ENCODE measurements at places on chromosomes 7 and 10.

GRCh38 chr10:11705722-11706121 lies 36.5 kb upstream of the ECHDC3 start:
- DNase-seq: no peak

DNA sequence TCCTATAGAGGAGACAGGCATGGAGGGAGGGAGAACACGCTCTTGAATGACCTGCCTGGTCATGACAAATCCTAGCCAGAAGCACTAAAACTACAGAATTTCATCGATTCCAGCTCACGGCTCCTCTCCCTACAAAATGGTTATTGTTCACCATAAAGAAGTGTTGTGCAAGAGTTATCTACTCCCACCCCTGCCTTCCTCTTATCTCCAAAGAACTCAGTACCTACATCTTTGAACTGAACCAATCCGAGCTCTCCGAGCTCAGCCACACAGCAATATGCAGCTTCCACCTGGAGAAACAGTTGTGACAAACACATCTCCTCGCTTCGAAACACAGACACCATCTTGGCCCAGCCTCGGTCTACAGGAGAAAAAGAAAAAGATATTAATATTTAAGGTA lies 26.9 kb upstream of the TMEM213 start:
- no peak for DNase-seq

GRCh38 chr7:24578052-24578451 lies 4.8 kb downstream of the PALS2 start:
- no peak for DNase-seq

DNA sequence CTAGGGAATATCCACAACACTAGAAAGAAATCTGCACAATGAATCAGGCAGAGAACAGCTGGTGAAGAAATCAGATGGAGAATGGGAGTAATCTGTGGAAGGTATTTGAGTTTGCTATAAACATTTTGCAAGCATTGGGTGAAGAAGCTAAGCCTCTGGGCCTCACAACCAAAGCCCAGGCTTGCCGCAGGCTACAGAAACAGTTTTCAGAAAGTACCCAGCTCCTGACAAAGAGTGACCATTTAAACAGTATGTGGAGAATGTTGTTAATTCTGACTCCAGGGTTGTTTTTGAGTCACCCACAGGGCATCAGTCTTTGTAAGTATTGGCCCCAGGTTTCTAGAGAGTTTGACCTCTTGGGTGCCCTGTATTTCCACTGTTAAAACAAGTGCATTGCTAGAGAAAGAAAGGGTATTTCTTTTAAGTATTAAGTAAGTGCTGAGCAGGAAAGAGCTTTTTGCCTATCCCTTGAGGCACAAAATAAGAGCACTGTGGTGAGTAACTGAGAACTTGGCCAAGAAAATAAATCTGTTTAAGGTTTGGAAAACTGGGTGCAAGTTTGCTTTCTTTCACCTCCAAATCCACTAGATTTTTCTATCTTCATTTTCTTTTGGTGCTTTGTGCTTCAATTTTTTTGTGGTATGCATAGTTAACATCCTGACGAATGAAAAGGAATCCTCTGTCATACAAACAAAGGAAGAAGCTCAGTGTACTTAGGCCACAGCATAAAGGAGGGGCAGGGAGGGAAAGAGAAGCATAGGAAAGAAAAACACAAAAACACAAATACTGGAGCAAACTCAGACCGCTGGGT lies 691.8 kb downstream of the SUGCT start:
- no peak for DNase-seq

DNA sequence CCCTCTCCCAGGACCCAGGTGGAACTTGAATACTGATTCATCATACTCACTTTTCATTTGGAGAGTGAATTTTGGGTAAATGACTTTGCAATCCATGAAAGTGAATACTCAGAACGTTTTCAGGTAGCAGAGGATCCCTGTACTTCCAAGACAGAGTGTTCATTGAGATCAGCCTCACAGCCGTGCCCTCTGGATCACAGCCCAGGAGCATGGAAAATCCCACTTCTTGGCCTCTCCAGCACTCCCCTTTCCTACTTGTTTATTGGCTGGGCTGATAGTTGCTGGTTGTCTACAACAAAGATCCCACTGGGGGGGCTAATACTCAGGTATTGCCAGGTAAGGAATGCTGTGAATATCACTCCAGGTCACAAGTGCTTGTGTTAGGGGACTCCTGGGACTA lies 5.9 kb downstream of the GCK start:
- no peak for DNase-seq

All from left lobe of liver (tissue), 2 donors.